ENCODE measurements at places on chromosomes 16 and 17.

DNA sequence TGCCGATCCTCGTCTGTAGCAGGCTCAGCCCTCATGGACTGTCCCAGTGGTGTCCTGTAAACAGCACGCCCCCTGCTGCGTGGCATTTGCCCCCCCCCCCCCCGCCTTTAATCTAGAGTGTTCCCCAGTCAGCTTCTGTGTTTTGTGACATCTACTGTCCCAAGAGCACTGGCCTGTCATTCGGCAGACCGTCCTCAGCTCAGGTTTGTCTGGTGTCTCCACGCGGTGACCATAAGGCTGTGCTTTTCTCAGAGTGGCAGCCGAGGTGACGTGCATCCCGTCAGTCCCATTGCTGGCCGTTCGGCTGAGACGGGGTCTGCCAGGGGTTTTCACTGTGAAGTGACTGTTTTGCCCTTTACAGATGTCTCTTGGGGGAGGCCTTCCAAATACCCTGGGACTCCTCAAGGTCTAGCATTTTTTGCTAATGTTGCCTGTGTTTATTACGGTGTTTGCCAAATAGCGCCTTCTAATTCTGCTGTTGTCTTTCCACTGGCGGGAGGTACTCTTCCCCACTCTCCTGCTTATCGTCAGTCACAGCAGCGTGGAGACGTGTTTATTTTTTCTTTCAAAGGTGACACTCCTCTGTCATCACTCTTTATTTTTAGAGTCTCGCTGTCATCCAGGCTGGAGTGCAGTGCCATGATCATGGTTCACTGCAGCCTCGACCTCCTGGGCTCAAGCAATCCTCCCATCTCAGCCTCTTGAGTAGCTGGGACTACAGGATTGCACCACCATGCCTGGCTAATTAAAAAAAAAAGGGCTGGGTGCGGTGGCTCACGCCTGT lies 5.7 kb upstream of the MRPL12 start:
- no peak for DNase-seq

GRCh38 chr16:12079412-12079965 lies 103.0 kb downstream of the SNX29 start:
- no peak for DNase-seq

- DNase-seq = peak; percentile 82
These were observed at the start of gene PRR29 for GRCh38 chr17:63998050-63998720. Gene PRR29, plus strand, starts transcription at chr17:63998351. Its CDS starts 14 bp downstream, at chr17:63998365.

GRCh38 chr17:49931416-49932137 lies 37.4 kb upstream of the DLX4 start:
- no peak for DNase-seq

GRCh38 chr17:44220213-44221083 lies 973 bp upstream of the UBTF start:
- peak; percentile 50 for DNase-seq

DNA sequence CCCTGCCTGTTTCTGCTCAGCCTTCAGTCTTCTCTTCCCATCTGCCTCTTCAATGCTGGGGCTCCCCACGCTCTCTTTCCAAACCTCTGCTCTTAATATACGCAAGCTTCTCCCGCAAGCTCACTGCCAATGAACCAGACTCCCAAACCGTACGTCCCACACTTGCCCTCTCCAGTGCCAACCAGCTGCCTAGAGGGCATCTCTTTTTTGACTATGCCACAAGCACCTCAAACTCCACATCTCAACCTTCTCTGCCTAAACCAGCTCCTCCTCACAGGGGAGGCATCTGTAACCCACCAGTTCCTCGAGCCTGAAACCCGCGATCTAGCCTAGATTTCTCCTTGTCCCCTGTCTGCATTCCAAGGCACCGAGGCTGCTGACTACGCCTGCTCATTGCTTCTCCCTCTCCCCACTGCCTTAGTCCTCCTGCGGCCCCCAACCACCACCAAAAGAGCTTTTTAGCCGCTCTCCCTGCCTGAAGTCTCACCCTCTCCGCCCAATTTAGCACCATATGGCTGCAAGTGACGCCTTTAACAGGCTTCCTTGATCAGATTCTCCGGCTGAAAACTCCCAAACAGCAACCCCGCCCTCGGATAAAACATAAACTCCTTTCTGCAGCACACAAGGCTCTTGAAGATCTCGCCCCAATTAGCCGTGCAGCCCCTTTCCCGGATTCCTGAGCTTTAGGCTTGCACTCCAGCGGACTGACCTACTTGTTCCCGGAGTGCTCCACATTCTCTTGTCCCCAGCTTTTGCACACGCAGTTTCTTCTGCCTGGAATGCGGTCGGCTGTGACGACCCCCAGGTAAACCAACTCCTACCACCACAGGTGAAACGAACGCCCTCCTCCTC lies 1.5 kb downstream of the GGA2 start:
- DNase-seq = no peak

GRCh38 chr16:4846503-4846900 lies 586 bp downstream of the GLYR1 start:
- DNase-seq = peak; percentile 20

Data from NCI-H345 (cell line).